ENCODE measurements at places on chromosomes 1 and 21. TPM values are rescaled to one million over a fixed set of nuclear protein-coding genes. Genes with fewer than 3 reads are reported as not detected.

- no peak for DNase-seq
These were observed 5.0 kb upstream of the ARL8A start for GRCh38 chr1:202149566-202149965.

The SAMD11 gene
- 6.4 TPM for total RNA-seq

DNA sequence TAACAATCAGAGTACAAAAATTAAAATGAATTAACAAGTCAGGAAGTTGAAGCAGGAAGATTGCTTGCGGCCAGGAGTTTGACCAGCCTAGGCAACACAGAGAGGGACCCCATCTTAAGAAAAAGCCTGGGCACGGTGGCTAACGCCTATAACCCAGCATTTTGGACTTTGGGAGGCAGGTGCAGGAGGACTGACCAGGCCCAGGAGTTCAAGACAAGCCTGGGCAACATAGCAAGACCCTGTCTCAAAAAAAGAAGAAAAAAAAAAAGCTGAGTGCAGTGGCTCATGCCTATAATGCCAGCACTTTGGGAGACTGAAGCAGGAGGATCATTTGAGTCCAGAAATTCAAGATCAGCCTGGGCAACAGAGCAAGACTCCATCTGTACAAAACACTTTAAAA is 38.5 kb downstream of the TESK2 start:
- no peak for DNase-seq

The LRRC7 gene
- total RNA-seq: 42.4 TPM

DNA sequence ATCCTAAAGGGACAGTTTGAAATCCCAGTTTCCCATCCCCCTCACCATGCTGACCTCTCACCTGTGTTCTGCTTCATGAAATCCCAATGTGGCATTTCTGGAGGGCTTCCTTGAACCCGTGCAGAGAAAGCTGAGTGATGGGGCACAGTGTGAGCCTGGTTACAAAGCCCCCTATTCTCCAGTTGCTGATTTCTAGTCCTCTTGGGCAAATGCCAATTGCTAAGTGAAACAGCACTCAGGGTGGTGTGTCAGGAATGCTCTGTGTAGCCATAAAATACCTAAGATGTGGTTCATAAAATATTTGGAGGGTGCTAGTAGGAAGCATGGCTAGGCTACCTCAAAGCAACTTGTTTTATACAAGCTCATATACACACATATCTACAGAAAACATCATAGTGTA is 32.0 kb downstream of the SUSD4 start:
- no peak for DNase-seq

DNA sequence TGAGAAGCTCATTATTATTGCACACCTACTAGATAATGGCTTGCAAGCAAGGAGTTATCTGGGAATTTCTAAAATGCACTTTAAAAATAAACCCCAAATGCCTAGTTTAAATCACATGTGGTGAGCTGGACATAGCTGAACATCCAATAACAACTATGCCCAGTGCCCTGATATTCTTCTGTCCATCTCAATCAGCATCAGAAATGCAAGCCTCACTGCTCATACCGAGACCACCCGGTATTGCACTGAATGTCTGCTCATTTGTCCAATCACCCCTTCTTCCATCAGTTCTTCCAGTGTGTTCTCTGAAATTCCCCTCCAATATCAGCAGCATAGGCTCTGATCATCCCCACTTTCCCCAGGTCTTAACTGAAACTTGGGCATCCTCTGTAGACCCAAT is 383.8 kb downstream of the DSCAM start:
- no peak for DNase-seq

- DNase-seq: no peak
These were observed 60.4 kb upstream of the GORAB start for GRCh38 chr1:170471398-170472053.

The OR10J1 gene
- total RNA-seq: not detected

The HORMAD1 gene
- 3.8 TPM for total RNA-seq

GRCh38 chr1:232283864-232284263 is 346.1 kb downstream of the SIPA1L2 start:
- DNase-seq: no peak
